T-cell (primary cell): ENCODE measurements at places on chromosomes 12 and 14. TPM values are rescaled to one million over a fixed set of nuclear protein-coding genes. Genes with fewer than 3 reads are reported as not detected.

The FAM216A gene
- 6.3 TPM for total RNA-seq

DNA sequence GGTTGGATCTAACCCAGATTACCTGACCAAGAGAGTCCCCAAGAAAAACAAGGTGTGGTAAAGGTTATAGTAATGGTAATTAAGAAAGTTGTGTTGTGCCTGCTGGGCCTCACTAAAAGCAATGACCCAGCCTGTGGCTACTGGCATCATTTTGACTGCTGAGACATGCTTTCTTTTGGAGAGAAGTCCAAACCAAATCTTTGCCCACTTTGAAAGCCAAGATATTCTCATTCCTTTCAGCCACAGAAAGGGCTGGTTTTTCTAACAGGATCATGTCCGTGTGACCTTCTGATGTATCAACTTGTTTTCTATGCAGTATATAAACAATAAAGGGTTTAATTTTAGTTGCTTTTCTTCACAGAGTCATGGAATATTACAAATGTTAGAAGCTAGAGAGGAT is 388.6 kb downstream of the RAD51B start:
- H3K4me1 ChIP-seq, result peaks cover 27% of the 10 kb centered on the region
- H3K36me3 ChIP-seq, result no peaks in the 10 kb centered on the region
- H3K27ac ChIP-seq, result peak overlapping the region; percentile 50
- no peak overlapping the region for H3K4me3 ChIP-seq

DNA sequence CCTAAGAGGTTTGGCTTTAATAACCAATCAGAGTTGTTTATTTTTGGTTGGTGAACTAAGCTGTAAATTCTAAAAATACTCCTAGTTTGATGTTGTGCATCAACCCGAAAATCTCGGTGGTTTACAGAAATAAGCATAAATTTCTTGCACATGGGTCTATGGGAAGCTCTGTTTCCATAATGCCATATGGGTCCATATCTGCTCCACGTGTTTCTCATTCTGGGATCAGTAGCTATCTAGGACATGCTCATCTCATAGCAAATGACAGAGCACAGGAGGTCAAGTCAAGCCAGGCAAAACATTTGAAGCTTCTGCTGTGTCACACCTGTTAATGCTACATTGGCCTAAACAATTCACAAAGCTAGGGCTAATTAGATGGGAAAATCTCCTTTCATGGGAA is 23.1 kb downstream of the NUP37 start:
- H3K4me1 ChIP-seq, result no peaks in the 10 kb centered on the region
- no peak overlapping the region for H3K4me3 ChIP-seq
- H3K27me3 ChIP-seq, result no peaks in the 10 kb centered on the region
- H3K27ac ChIP-seq, result no peak overlapping the region
- no peak for DNase-seq

- H3K27me3 ChIP-seq, result no peaks in the 10 kb centered on the region
- H3K27ac ChIP-seq, result no peak within 1 kb of the TSS
- H3K4me3 ChIP-seq, result peak within 1 kb of the TSS; percentile 84
- peaks cover 14% of the 10 kb centered on the region for H3K4me1 ChIP-seq
- DNase-seq, result peak; percentile 9
Observed at GRCh38 chr14:50396631-50397389, at the start of gene CDKL1. CDKL1 (minus strand) TSS chr14:50396881; CDS start chr14:50395868, 1,013 bp downstream.

The SERPINA10 gene
- total RNA-seq, result not detected

The PRH2 gene
- not detected for total RNA-seq

DNA sequence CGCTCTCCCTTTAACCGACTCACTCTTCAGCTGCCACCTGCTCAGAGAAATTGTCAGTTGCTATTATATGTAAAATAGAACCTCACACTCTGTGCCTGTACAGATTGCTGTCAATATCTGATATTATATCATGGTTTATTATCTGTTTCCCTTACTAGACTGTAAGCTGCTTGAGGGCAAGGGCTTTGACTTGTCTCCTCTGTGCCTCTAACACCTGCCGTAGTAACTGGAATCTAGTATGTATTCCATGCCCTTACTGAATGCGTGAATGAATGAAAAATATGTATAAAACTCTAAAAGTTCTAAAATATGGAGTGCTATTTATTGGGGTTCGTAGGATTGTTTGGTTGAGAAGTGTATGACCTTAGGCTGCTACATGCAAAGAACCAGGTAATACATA is 1.7 kb upstream of the CD69 start:
- H3K27me3 ChIP-seq, result no peaks in the 10 kb centered on the region
- no peak for DNase-seq
- peaks cover 42% of the 10 kb centered on the region for H3K4me1 ChIP-seq
- H3K36me3 ChIP-seq, result no peaks in the 10 kb centered on the region
- H3K27ac ChIP-seq, result peak overlapping the region; percentile 98

GRCh38 chr14:92041203-92041602 is 1.3 kb upstream of the TRIP11 start:
- peak overlapping the region; percentile 90 for H3K27ac ChIP-seq
- no peak for DNase-seq
- H3K4me1 ChIP-seq, result peaks cover 22% of the 10 kb centered on the region
- H3K36me3 ChIP-seq, result peaks cover 3% of the 10 kb centered on the region
- no peaks in the 10 kb centered on the region for H3K27me3 ChIP-seq
- H3K4me3 ChIP-seq, result no peak overlapping the region

The MYH7 gene
- not detected for total RNA-seq

- no peak overlapping the region for H3K27ac ChIP-seq
- H3K27me3 ChIP-seq, result no peaks in the 10 kb centered on the region
- H3K36me3 ChIP-seq, result no peaks in the 10 kb centered on the region
- no peak overlapping the region for H3K4me3 ChIP-seq
- no peak for DNase-seq
Observed at GRCh38 chr14:44109036-44109435, 398.0 kb downstream of the FSCB start.

- peak overlapping the region; percentile 82 for H3K27ac ChIP-seq
- H3K4me3 ChIP-seq, result peak overlapping the region; percentile 95
Observed at GRCh38 chr14:58200480-58200841, 512 bp downstream of the ACTR10 start.

- no peaks in the 10 kb centered on the region for H3K4me1 ChIP-seq
- H3K36me3 ChIP-seq, result no peaks in the 10 kb centered on the region
- H3K27me3 ChIP-seq, result no peaks in the 10 kb centered on the region
Observed at GRCh38 chr12:2653461-2653965, 141.3 kb upstream of the FKBP4 start.

- H3K4me1 ChIP-seq, result peaks cover 26% of the 10 kb centered on the region
- H3K27me3 ChIP-seq, result no peaks in the 10 kb centered on the region
- no peak for DNase-seq
- no peak overlapping the region for H3K27ac ChIP-seq
- no peaks in the 10 kb centered on the region for H3K36me3 ChIP-seq
Observed at GRCh38 chr14:24277606-24278321, 6.4 kb upstream of the RABGGTA start.

The BMAL2 gene
- 0.28 TPM for total RNA-seq

The TAS2R8 gene
- not detected for total RNA-seq

- no peak overlapping the region for H3K27ac ChIP-seq
- H3K27me3 ChIP-seq, result peaks cover 2% of the 10 kb centered on the region
- DNase-seq, result no peak
- no peaks in the 10 kb centered on the region for H3K36me3 ChIP-seq
Observed at GRCh38 chr14:70190156-70190555, 1.4 kb upstream of the SLC8A3 start.

DNA sequence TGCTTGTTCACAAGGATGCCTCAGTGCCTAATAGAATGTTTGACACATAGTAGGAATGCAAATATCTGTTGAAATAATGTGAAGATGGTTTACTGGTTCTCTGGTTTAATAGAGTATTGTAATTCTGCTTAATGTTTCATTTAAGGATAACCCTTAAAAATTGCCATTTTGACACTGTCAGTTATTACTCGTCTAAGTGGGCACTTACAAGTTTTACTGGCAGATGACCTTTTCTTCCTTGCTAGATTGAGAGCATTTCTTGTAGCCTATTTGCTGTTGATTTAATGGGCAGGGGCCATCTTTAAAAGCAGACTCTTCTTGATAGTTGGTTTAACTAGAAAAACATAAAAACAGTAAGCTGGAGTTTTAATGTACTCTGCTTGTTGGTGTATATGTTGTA is 1.9 kb downstream of the TMEM263 start:
- no peaks in the 10 kb centered on the region for H3K36me3 ChIP-seq
- DNase-seq, result no peak
- H3K27me3 ChIP-seq, result no peaks in the 10 kb centered on the region

The COL2A1 gene
- not detected for total RNA-seq

DNA sequence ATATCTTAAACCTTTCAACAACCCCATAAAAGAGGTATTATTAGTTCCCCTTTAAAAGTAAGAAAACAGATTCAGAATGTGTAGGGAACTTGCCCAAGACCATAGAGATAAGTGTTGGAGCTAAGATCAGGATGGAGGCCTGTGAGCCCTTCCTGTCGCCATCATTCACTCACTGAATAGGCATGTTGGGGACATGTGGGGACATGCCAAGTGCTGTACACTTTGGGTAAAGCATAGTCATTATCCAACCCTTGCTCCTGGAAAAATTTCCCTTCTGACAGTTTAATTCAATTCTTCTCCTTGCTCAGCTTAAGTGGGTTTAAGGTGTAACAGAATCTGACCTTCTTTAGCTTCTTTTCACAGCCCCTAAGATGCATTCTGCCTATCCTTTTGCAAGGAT is 28.0 kb upstream of the C12orf42 start:
- no peaks in the 10 kb centered on the region for H3K36me3 ChIP-seq
- no peak overlapping the region for H3K4me3 ChIP-seq
- no peaks in the 10 kb centered on the region for H3K27me3 ChIP-seq
- no peaks in the 10 kb centered on the region for H3K4me1 ChIP-seq
- H3K27ac ChIP-seq, result no peak overlapping the region

DNA sequence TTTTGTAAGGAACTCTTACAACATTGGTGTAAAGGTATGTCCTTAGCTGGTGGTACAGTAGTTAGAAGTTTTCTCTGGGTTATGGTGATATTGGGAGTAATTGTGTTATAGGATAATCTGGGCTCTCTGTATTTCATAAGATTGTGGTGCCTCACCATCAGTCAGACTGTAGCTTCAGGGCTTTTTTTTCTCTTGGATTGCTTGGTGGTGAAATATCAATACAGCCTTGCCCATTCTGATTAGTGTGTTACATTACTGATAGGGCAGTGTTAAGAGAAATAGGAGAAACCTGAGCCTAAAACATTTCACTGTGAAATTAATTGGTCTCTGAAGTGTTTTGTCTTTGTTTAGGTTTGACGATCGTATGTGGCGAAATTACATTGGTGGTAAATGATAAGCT is 71.0 kb downstream of the RCOR1 start:
- no peaks in the 10 kb centered on the region for H3K27me3 ChIP-seq
- H3K4me3 ChIP-seq, result no peak overlapping the region
- no peak overlapping the region for H3K27ac ChIP-seq
- H3K36me3 ChIP-seq, result no peaks in the 10 kb centered on the region
- no peak for DNase-seq
- no peaks in the 10 kb centered on the region for H3K4me1 ChIP-seq

DNA sequence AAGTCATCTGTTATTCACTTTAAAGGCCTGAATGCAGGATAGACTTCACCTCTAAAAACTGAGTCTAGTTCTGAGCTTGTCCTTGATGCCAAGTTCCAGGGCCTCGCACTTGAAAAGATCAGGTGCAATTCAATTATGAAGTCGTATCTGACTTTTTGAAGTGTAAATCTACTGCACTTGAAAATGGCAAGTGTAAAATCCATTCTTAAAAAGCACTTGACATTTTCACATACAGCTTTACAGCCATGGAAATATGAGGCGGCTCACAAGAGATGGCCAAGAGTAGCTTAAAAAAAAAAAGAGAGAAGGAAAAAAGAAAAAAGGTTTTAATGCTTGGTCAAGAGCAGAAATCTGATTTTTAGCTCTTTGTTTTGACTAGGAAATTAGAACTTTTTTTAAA is 172.5 kb downstream of the GXYLT1 start:
- no peak overlapping the region for H3K27ac ChIP-seq
- no peak for DNase-seq
- no peaks in the 10 kb centered on the region for H3K4me1 ChIP-seq
- no peak overlapping the region for H3K4me3 ChIP-seq
- no peaks in the 10 kb centered on the region for H3K27me3 ChIP-seq

GRCh38 chr12:2306012-2306411 is 253.2 kb downstream of the CACNA1C start:
- no peaks in the 10 kb centered on the region for H3K4me1 ChIP-seq
- no peak for DNase-seq
- no peak overlapping the region for H3K4me3 ChIP-seq
- no peaks in the 10 kb centered on the region for H3K36me3 ChIP-seq
- H3K27me3 ChIP-seq, result no peaks in the 10 kb centered on the region

- DNase-seq, result no peak
- no peaks in the 10 kb centered on the region for H3K4me1 ChIP-seq
- H3K36me3 ChIP-seq, result no peaks in the 10 kb centered on the region
- H3K27ac ChIP-seq, result no peak overlapping the region
Observed at GRCh38 chr14:104106471-104106991, 21.0 kb downstream of the ASPG start.

The PPP1R3E gene
- 66.6 TPM for total RNA-seq

DNA sequence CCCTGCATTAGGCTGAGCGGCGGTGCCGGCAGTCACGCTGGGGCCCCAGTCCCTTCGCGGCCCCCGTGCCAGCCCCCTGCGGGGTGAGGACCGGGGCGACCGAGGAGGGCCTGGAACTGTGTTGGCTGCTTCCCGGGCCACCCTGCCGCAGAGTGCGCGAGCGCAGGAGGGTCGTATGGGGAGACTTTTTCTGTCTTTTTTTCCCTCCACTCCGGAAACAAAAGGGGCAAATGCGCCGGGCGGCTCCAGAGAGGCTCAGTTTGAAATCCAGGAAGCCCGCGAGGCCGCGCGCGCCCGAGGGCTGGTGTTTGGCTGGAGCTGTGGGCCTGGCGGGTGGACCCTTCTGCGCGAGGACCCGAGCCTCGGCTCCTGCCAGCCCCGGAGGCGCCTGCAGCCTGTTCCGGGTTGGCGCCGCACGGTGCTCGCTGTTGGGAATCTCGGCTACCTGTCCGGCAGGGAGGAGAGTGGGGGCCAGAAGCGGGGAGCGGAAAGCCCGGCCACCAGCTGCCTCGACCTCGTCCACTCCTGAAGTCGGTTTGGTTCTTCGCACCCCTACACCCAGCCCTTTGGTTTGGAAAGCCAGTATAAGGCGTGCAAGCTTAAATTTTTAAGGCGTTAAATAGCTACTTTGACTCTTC is 638 bp downstream of the PLEKHG3 start:
- DNase-seq, result no peak
- no peaks in the 10 kb centered on the region for H3K36me3 ChIP-seq
- peak overlapping the region; percentile 80 for H3K27ac ChIP-seq
- peaks cover 26% of the 10 kb centered on the region for H3K4me1 ChIP-seq
- H3K27me3 ChIP-seq, result peaks cover 53% of the 10 kb centered on the region
- peak overlapping the region; percentile 58 for H3K4me3 ChIP-seq

DNA sequence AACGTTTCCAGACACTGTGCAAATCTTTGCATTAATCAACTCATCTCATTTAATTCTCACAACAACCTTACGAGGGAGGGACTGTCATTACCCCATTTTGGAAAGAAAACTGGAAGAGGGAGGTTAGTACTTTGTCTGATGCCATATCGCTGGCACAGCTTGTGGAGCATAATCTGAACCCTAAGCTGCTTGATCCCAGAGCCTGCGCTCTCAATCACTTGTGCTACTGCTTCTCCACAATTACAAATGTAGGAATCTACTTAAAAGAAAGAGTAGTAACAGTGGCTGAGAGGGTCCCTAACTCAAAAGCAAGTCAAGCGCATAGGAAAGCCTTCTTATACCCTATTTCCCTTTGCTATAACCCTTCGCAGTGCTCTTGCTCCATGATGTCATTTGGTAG is 3.2 kb downstream of the EFS start:
- no peaks in the 10 kb centered on the region for H3K36me3 ChIP-seq
- H3K4me3 ChIP-seq, result no peak overlapping the region
- H3K27me3 ChIP-seq, result peaks cover 61% of the 10 kb centered on the region
- DNase-seq, result no peak

The CLEC1B gene
- not detected for total RNA-seq

- H3K27me3 ChIP-seq, result no peaks in the 10 kb centered on the region
- H3K4me3 ChIP-seq, result no peak overlapping the region
- DNase-seq, result no peak
- no peaks in the 10 kb centered on the region for H3K4me1 ChIP-seq
- no peaks in the 10 kb centered on the region for H3K36me3 ChIP-seq
Observed at GRCh38 chr14:95044463-95045105, 112.7 kb downstream of the DICER1 start.
